ENCODE measurements at places on chromosomes 7 and 10.

DNA sequence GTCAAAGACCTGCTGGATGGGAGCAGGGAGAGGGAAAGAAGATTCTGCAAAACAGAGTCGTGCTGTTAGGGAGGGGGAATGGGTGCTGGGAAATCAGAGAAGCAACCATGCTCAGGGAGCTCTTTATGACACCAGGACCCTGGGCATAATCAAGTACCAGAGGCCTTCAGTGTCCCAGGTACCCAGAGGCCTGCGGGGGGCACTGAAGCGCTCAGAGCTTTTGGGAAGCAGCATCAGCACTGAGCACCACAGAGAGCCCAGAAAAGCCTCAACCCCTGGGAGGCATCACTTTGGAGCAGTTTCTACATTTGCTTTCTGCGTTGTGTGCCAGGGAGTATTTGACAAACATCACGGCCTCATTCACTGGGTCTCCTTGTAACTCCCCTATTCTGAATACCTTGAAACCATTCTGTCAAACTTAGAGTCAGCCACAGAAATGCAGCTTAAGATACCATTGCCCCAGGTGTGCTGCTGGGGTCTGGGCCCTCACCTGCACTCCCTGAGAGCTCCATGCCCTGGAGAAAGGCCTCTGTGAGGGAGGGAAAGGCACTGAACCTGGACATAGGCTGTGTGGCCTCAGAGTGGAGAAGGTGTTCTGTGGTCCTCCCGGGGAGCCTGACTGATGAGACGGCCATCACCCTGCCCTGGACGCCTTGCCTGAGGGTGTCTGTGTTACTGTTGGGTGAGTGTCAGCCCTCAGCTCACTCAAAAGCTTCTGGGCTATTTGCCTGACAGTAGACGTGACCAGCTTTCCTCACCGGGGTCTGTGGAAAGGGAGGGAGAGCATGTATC, 37.1 kb downstream of the CXCL12 start:
- no peak for DNase-seq

DNA sequence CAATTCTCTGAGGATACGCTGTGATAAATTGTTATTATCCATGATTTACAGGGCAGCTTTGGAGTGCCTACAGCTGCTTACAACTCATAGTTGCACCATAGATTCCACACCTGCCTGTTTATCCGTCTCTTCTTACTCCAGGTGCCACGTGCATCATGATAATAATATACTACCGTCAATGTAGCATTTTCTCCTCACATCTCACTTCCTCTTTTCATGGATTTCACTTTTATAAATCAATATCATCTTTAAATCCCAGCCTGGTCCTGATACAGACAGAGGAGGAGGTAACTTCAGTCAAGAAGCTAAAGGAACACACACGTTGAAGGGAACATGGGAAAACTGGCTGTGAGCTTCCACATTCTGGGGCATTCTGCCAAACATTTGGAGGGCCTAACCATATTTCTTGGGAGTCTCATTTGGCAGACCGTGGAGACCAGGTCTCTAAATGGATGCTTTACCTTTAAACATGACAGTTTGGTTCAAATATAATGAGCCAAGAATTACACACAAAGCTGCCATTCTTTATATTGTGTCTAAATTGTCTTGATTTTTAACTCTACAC, 2.4 kb downstream of the CH25H start:
- DNase-seq, result no peak

DNA sequence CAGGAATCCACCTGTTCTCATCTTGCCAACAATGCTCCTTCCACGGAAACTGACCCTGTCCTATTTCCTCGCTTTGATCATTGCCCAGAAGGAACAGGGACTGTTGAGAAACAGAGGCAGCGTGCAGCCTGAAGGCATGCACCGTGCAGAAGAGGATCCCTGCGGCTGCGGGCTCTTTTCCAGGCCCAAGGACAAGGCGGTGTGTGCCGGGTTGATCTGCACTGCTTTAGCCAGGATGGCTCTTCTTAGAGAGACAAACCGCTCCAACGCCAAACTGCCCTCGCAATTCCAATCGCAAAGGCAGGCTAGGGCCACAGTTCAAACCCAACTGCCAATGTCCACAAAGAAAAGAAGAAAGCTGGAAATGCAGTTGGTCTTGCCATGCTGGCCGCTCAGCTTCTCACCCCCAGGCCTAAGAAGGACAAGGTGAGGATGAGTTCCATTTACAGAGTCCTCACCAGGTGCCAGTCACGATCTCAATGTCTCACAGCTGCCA, 26.5 kb downstream of the BRI3 start:
- no peak for DNase-seq

GRCh38 chr7:47221826-47222225, 360.1 kb downstream of the TNS3 start:
- DNase-seq, result no peak

DNA sequence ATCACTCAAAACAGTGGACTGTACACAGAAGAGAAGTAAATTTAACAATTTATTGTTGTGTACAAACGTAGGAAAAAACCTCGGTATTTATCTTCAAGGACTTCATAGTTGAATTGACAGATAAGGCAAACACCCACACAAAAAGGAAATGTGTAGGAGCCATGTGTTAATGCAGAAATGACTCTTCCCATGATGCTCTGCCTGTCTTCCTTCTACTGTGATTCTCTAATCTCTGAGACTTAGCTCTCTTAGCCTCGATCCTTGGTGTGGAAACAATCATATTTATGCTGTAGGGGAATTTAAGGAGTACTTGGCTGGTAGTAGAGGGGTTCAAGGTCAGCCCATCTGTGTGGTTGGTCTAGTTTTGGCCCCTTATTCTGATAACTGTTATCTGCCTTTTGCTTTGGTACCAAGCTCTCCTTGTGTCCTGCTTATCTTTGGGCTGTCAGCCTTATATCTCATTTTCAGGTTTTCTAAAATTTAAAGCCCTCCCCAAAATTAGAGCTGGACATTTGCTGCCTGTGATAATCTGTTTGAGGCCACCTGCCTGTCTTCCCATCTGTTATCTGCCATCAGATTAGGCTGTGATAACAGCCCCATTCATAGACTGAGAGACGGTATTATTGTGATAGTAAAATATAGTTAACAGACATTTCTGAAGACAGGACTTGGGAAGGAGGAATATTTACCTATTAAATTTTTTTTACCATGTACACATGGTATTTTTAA, 81.7 kb downstream of the GPR85 start:
- DNase-seq, result no peak

- peak; percentile 54 for DNase-seq
These were observed 125.4 kb upstream of the TARP start for GRCh38 chr7:38398725-38399321.

DNA sequence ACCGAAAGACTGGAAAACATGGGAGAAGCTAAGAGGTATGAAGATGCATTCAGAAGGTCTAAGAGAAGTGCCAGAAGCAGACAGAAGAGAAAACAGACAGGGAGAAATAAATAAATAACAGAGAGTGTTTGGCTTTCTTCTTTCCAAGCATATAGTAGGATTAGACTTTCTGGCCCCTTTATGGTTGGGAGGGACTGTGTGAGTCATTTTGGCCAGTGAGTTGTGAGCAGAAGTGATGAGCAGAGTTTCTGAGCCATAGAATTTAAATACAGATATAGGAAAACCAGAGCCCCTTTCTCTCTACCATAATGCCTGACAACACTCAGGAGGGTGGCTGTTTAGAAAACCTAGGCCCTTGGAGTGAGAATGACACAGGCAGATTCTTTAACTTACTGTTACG, 171.0 kb downstream of the PPP1R17 start:
- no peak for DNase-seq

GRCh38 chr10:123565691-123566660, 100.2 kb upstream of the GPR26 start:
- no peak for DNase-seq

- DNase-seq, result no peak
These were observed 1.0 kb upstream of the PSMC2 start for GRCh38 chr7:103346396-103346795.

DNA sequence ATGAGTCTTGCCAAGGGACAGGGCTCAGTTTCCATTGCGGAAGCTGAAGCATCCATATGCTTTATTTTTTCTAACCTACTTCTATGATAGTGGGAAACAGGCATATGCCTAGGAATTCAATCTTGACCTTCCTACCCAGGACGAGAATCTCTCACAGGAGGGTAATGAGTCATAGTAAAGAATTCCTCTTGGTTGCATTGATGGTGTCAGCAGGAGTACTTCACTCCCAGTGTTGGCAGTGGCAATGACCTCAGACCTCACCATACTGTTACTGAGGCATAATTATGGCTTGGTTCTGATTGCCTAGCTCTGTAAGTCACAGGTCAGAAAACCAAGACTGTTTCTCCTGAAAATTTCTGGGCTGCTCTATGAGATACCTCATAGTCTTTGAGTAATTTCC, 552.9 kb downstream of the ARL4A start:
- peak; percentile 44 for DNase-seq

GRCh38 chr7:17336168-17336567, 37.7 kb downstream of the AHR start:
- DNase-seq, result no peak

GRCh38 chr10:120989996-120990598, 138.9 kb downstream of the WDR11 start:
- no peak for DNase-seq

Data from COLO829 (cell line).